Dermis microvascular lymphatic vessel endothelial cell (primary cell): ENCODE measurements at places on chromosomes 3 and 15. TPM values are rescaled to one million over a fixed set of nuclear protein-coding genes. Genes with fewer than 3 reads are reported as not detected.

Gene TMEM202
- total RNA-seq: not detected in 2 replicates

GRCh38 chr3:87780811-87781210, 278.0 kb downstream of the CGGBP1 start:
- no peak for DNase-seq

- no peak for DNase-seq
Observed at GRCh38 chr15:74844319-74845207, 1.6 kb upstream of the ULK3 start.

GRCh38 chr15:100559330-100559729, 30.6 kb upstream of the CERS3 start:
- DNase-seq: no peak

Gene SOX14
- total RNA-seq: not detected in 2 replicates

DNA sequence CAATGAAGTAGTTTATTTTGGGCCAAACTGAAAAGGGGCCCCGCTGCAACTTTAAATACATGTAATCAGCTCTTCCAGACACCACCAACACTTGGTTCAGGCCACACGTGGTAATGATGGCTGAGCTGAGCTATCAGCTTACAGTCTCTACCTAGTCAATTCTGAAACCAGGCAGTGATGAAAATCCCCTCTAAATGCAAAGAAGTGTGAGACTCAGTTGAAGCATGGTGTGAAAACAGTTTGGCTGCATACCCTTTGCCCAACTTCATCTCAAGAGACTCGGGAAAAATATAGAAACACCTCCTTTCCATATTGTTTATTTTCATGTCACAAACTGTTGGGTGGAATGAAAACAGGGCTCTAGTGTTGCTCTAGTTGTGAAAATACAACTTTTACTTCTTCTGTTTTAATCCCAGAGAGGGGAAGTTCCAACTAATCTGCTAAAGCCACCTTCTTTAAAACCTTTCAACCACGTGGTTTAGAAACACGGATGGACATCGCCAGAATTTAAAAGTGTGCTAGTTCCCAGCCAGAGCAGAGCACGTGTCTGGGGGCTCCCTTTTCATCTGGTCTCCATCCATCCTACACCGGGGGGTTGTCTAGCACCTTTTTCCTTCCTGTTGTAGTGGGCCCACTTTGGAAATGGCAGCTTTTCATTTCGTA, 229.1 kb downstream of the EPHB1 start:
- no peak for DNase-seq

DNA sequence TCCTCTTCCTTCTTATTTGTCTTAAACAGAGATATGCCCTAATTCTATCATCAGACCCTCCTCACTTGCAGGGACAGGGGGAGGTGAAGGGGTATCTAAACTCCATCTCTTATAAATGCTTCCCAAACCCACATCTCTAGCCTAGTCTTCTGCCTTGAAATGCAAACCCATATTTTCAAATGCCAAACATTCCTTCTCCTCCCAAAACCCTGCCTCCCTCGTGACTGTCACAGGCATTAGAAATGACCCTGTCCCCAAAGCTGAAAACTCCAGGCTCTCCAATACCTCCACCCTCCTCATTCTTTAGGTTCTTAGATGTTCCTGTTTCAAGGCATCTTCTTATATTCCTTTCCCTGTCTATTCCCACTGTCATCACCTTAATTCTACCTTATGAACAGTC, 191.0 kb downstream of the ERC2 start:
- DNase-seq: no peak

Gene C3orf20
- total RNA-seq: not detected in 2 replicates

Gene IQCF2
- total RNA-seq: not detected in 2 replicates

- DNase-seq: no peak
Observed at GRCh38 chr3:147237991-147238390, 168.4 kb downstream of the ZIC4 start.

Gene STAB1
- 117 and 330 TPM in 2 replicates for total RNA-seq

DNA sequence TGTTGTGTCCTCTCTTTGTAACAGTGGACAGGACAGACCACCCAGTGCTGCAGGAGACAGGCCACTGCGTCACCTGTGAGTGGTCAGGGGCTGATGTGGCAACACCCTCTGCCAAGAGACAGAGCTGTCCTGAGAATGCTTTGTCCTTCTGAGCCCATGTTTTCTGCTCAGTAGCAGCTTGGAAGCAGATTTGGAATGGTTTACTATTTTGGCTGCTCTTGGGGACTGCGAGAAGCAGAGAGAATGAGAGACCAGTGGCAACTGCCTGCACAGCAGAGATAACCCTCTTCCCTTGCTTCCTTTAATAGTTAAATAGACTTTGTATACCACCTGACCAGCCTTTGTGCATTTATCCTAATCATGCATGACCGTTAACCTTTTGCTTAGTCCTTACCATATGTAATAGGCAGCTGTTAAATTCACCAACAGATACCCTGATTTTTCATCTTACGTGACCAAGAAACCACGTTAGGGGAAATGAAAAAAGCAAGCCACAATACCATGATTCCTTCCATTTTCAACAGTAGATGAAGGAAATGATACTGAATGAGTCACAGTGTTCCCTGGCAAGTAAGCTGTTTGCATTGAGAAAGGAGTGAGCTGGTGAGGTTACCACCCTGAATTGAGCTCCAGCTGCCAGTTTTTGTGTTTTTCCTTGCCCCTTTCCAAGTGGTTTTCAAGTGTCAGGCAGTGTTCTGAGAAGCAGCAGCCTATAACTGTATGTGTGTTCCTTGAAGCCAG, 35.5 kb downstream of the B3GALNT1 start:
- peak; percentile 12 for DNase-seq

DNA sequence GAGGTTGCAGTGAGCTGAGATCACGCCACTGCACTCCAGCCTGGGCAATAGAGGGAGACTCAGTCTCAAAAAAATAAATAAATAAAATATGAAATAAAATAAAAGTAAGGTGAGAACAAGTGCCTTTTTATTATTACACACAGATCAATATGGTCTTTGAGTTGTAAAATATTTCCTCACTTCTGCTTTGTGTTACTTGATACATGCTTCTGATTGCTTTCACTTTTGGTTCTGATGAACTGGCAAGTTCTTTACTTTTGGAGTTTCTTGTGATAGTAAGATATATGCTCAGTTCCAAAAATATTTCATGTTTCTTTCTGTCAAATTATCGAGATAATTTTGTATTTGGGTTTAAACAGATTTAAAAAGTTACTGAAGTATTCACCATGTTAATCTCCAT, 16.6 kb upstream of the GYG1 start:
- DNase-seq: no peak

Gene ERICH6
- under 0.01 TPM in 2 replicates for total RNA-seq

DNA sequence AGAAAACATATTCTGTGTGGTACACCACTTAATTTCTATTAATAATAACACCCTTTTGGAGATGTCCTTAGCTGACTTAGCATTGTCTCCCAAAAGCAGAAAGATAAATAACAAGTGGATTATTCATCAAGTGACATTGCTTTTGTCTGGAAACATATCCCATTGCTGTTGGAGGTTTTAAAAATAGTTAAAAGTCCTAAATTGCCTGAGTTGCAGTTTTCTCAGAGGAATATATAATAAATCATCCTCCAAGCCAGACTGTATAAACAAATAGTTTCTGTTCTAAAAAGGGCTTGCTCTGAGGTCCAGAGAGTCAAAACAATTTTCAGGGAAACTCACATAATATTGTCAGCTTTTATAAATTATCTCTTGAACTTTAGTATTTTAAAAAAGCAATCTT, 60.4 kb upstream of the CD96 start:
- no peak for DNase-seq

DNA sequence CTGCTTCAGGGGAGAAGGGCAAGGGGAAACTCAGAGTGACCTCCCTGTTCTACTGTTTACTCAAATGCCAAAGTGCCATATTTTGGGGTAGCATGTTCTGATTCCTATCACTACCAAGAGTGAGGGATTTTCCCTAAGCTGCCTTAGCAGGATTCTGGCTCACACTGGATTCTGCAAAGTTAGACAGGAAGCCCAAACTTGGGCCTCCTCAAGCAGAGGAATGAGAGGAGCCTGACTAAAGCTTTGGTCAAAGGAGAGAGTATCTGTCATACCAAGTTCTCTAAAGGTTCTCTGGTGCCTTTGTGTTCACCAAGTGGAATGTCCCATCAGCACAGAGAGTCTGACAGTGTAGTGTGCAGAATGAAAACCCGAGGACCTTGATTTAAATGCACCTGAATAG, 8.8 kb upstream of the RARB start:
- DNase-seq: no peak

DNA sequence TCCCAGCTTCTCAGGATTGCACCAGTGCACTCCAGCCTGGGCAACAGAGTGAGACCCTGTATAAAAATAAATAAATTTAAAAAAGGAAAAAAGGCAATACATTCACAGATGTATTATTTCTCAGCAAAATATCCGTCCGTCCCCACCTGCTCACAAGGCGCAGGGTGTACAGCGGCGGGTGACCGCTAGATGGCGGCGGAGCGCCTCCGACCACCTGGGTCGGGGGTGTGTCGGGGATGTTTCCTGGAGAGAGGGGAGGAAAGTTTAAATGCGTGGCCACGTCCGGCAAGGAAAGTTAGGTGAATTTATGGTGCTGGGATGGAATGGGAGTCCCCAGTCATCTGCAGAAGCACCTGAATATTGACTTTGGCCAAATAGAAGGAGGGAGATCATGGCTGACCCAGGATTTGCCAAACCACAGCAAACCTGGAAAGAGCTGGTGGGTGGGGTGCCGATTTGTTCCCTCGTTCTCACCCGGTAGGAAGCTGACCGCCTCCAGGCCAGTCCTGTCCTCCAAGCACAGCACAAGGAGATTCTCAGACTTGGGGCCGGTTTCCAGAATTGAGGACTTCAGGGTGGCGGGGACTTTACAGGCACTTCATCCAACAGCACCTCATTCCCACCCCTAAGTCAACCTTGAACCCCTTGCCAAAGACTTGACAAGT, 88.3 kb downstream of the TMEM266 start:
- DNase-seq: peak; percentile 29

DNA sequence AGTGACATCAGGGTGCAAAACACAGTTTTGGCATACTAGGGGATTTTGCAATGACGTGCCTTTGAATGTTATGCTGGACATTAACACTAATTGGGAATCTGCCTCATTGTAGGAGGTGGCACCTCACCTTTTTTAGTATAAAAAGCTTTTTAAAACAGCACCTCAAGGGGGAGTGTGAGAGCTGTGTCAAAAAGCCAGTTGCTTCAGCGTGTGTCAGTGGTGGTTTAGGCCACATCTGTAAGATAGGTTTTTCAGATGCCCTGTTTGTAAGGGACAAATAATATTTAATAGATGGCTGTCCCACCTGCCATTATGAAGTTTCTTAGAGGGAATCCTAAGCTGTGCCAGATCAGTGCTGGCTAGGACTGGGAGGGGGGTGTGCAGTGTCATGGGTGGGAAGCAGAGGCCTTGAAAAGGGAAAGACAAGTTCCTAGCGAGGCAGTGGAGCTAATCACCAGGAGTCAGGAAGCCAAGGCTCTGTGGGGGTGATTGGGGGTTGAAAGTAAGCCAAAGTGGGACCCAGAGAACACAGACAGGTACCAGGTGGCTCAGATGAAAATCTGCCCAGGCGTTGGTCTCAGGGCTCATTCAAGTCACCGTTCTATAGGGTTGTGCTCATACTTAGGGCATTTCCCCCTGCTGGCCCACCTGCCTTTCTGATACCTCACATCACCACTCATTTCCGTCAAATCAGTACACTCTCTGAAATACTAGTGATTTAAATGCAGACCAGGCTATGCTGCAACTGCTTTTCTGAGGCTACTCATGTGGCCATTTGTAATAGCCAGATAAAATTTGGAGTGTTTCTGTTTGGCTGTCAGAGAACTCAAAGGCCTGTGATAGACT, 120.5 kb downstream of the BBX start:
- peak; percentile 14 for DNase-seq

Gene GOLGA8H
- total RNA-seq: 0.63 and 0.64 TPM in 2 replicates

Gene EXD1
- under 0.01 TPM in 1 of 2 replicates, not detected in the other for total RNA-seq

- DNase-seq: no peak
Observed at GRCh38 chr3:16294844-16295243, 29.8 kb downstream of the OXNAD1 start.

DNA sequence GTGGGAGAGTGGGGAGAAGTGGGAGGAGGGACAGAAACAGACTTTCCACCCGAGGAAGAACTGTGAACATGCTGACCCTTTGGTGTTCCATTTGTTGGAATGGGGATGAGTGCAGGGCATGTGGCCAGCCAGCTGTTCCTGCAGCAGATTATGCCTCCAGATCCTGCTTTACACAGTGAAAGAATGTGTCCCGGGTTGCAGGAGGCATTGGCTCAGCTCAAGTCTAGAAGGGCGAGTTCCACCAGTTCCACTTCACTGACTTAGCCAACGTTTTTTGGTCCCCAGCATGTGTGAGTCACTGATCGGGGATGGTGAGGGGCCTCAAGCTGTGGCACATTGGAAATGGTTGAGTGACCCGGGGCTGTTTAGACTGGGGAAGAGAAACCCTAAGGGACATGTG, 307.0 kb upstream of the ROPN1 start:
- DNase-seq: no peak

DNA sequence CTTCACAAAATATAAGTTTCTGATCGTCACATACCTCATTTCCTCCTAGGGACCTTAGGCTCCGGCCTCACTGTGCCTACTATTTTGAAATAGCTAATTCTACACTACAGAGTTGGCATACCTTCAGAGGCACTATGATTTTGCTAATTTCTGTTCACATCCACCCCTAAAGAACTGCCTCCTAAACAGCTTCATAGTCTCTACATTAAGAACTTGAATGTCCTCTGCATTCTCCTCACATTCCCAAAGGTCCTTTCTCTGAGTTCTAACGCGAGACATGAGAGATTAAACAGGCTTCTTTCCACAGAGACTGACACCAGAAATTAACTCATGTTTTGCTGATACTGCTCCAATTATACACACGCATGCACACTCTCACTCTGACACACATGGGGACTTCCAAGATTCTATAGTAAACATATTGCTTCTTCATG, 75.5 kb downstream of the DLG1 start:
- DNase-seq: no peak

Gene FBXO40
- total RNA-seq: not detected in 2 replicates

Gene APPL1
- 40.2 and 45.1 TPM in 2 replicates for total RNA-seq

GRCh38 chr3:118973050-118973449, 61.6 kb downstream of the IGSF11 start:
- no peak for DNase-seq

DNA sequence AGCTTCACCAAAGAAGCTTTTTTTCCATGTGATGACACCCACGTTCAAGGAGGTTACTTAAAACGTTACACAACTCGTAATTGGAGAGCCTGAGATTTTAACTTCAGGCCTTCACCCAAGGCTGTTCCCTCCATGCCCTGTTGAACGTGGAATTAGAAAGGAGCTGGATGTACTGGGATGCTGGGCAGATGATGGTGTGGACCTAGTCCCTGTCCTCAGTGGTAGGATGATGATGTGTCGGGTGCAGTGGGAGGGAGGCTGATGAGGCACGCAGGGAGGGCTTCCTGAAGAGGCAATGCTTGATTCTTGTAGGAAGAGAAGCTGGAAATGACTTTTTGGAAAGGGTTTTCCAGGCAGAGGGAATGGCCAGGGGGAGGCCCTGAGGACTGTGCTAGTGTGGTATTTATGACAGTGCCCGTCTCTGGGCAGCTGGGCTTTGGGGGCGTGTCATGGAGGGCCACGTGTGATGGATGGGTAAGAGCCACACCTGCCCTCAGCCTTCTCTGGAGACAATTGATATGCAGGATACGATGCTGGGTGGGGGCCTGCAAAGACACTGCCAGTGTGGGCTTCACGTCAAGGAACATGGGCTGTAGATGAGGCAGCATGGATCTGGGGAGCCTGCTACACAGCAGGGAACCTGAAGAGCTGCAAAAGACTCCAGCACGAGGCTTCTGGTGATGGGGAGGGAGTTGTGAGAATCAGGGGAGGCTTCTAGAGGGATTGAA, 15.3 kb downstream of the SYNM start:
- no peak for DNase-seq
